Gastrocnemius medialis (tissue), 4 donors: ENCODE measurements at places on chromosomes 2 and 18. TPM values are rescaled to one million over a fixed set of nuclear protein-coding genes. Genes with fewer than 3 reads are reported as not detected.

GRCh38 chr2:46257476-46257875 lies 39.7 kb upstream of the EPAS1 start:
- no peaks in the 10 kb centered on the region for H3K27me3 ChIP-seq
- H3K27ac ChIP-seq: no peak overlapping the region
- no peak overlapping the region for H3K4me3 ChIP-seq

GRCh38 chr18:10314066-10314465 lies 140.4 kb upstream of the APCDD1 start:
- DNase-seq: no peak
- no peak overlapping the region for H3K4me3 ChIP-seq
- H3K27me3 ChIP-seq: no peaks in the 10 kb centered on the region
- no peak overlapping the region for H3K27ac ChIP-seq
- H3K36me3 ChIP-seq: no peaks in the 10 kb centered on the region

- no peak overlapping the region for H3K27ac ChIP-seq
- no peaks in the 10 kb centered on the region for H3K27me3 ChIP-seq
- no peaks in the 10 kb centered on the region for H3K36me3 ChIP-seq
- H3K4me3 ChIP-seq: no peak overlapping the region
Measured at GRCh38 chr2:16678964-16679363, 13.3 kb upstream of the CYRIA start.

DNA sequence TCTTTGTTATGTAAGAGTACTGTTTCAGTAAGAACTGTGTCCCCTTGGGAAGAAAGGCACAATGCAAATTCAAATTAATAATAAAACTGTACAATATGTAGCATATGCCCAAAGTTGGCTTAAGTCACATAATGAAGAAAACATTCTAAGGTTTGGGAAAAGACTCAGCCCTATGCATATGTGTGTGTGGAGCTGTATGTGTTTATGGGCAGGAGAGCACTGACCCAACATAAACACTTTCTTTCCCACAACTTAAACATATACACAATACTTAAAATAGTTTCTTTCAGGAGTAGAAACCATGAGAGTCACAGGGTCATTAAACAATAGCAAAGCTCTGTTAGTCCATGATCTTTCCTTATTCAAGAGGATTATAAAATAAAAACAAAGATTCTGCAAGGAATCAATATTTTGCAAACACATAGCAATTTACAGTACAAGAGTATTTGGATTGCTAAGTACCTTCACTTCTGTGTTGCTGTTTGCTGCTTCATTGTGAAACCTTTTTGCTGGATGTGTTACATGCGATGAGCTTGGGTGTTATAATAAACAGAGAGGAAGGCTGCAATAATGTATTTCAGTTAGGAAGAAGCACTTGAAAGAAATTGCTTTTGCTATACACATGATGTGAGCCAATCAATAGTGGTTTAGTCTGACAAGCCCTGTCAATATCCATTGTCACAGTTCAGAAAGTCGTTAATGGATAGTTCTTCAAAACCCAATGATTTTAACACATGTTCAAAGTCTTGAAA lies 347.3 kb downstream of the ARHGAP15 start:
- no peaks in the 10 kb centered on the region for H3K4me1 ChIP-seq
- H3K27me3 ChIP-seq: no peaks in the 10 kb centered on the region

The INHA gene
- 0.29 TPM for total RNA-seq
